ENCODE measurements at places on chromosomes 7 and 10. TPM values are rescaled to one million over a fixed set of nuclear protein-coding genes. Genes with fewer than 3 reads are reported as not detected.
A peak's percentile ranks its signal among the peaks of the same experiment; 100 is the strongest.

GRCh38 chr10:21570761-21571521, 36.9 kb downstream of the MLLT10 start:
- DNase-seq, result no peak
- no peaks in the 10 kb centered on the region for H3K27me3 ChIP-seq
- no peak overlapping the region for H3K27ac ChIP-seq
- H3K4me3 ChIP-seq, result no peak overlapping the region
- peaks cover 4% of the 10 kb centered on the region for H3K4me1 ChIP-seq

- H3K4me3 ChIP-seq, result no peak overlapping the region
- no peaks in the 10 kb centered on the region for H3K36me3 ChIP-seq
- peaks cover 4% of the 10 kb centered on the region for H3K4me1 ChIP-seq
- H3K27ac ChIP-seq, result no peak overlapping the region
- peaks cover 2% of the 10 kb centered on the region for H3K27me3 ChIP-seq
These were observed 60.3 kb downstream of the RASGEF1A start for GRCh38 chr10:43206391-43207235.

GRCh38 chr10:113532724-113533123, 20.1 kb upstream of the HABP2 start:
- no peak for DNase-seq
- H3K4me1 ChIP-seq, result no peaks in the 10 kb centered on the region
- no peak overlapping the region for H3K27ac ChIP-seq
- H3K4me3 ChIP-seq, result no peak overlapping the region
- peaks cover 15% of the 10 kb centered on the region for H3K27me3 ChIP-seq

Gene ZNF239
- total RNA-seq, result 5.7 TPM

GRCh38 chr7:332020-332517, 42.1 kb downstream of the FOXL3 start:
- H3K27me3 ChIP-seq, result peaks cover 12% of the 10 kb centered on the region
- H3K36me3 ChIP-seq, result no peaks in the 10 kb centered on the region
- H3K4me1 ChIP-seq, result peaks cover 8% of the 10 kb centered on the region

- no peak for DNase-seq
- H3K27ac ChIP-seq, result no peak overlapping the region
- H3K4me3 ChIP-seq, result no peak overlapping the region
These were observed 65.9 kb upstream of the TCF7L2 start for GRCh38 chr10:112884179-112884504.

DNA sequence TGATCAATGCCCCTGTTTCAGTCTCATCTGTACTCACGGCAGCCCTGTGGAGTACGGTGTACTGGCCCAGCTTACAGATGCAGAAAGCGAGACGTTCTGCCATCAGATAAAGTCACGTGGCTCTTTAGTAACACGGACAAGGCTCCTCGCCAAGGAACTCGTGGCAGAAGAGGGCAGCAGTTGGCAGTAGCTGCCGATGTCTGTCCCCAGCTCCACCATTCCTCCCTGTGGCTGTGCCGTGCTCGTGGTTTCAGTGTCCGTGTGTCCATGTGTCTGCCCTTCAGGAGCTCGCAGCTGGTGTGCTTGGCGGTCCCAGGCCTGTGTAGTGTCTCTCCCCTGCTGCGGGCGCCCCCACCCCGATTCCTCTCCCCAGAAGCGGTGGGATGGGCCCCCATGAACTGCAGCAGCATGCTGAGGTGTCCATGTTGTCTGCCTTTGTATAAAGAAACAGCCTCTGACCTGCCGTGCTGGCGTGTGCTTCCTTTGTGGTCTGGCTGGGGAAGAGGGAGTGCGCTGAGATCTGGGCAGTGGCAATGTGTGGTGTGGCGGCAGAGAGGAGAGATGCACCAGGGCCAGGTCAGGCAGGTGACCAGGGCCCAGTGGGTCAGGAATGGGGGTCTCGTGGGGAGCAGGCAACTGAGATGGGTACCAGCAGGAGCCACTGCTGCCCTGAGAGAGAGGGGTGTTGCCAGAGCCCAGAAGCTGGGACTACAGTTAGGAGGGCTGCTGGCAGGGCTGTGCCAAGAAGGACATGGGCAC, 9.8 kb downstream of the RHBDD2 start:
- peaks cover 13% of the 10 kb centered on the region for H3K4me1 ChIP-seq
- no peak overlapping the region for H3K27ac ChIP-seq
- peak; percentile 29 for DNase-seq
- no peak overlapping the region for H3K4me3 ChIP-seq
- H3K27me3 ChIP-seq, result no peaks in the 10 kb centered on the region
- H3K36me3 ChIP-seq, result peaks cover 15% of the 10 kb centered on the region

- no peaks in the 10 kb centered on the region for H3K36me3 ChIP-seq
- H3K27me3 ChIP-seq, result no peaks in the 10 kb centered on the region
- no peak for DNase-seq
- H3K4me1 ChIP-seq, result no peaks in the 10 kb centered on the region
- no peak overlapping the region for H3K4me3 ChIP-seq
These were observed 211.4 kb downstream of the MDFIC start for GRCh38 chr7:115133248-115133647.

Gene GAD2
- not detected for total RNA-seq

GRCh38 chr10:70575874-70576802, 26.4 kb downstream of the PRF1 start:
- no peaks in the 10 kb centered on the region for H3K27me3 ChIP-seq
- H3K4me1 ChIP-seq, result peaks cover 33% of the 10 kb centered on the region
- H3K27ac ChIP-seq, result peak overlapping the region; percentile 57
- no peak overlapping the region for H3K4me3 ChIP-seq
- DNase-seq, result peak; percentile 73
- no peaks in the 10 kb centered on the region for H3K36me3 ChIP-seq

GRCh38 chr10:112587729-112588128, 140.7 kb downstream of the VTI1A start:
- H3K27me3 ChIP-seq, result no peaks in the 10 kb centered on the region
- H3K4me1 ChIP-seq, result peaks cover 19% of the 10 kb centered on the region

DNA sequence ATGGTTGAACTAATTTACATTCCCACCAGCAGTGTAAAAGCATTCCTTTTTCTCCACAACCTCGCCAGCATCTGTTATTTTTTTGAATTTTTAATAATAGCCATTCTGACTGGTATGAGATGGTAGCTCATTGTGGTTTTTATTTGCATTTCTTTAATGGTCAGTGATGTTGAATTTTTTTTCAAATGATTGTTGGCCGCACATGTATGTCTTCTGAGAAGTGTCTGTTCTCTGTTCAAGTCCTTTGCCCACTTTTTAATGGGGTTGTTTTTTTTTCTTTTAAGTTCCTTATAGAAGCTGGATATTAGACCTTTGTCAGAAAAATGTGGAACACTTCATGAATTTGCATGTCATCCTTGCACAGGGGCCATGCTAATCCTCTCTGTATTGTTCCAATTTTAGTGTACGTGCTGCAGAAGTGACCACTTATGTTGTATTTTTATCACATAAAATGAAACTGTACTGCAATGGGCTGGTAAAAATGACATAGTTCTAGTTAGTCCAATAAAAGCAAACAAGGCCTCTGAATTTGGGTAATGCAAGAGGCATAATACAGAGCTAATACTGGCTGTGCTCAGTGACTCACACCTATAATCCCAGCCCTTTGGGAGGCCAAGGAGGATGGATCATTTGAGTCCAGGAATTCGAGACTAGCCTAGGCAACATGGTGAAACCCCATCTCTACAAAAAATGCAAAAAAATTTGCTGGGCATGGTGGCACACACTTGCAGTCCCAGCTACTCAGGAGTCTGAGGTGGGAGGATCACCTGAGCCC, 70.3 kb downstream of the ABI1 start:
- no peaks in the 10 kb centered on the region for H3K36me3 ChIP-seq
- H3K27me3 ChIP-seq, result no peaks in the 10 kb centered on the region
- H3K4me3 ChIP-seq, result no peak overlapping the region
- no peaks in the 10 kb centered on the region for H3K4me1 ChIP-seq
- peak; percentile 19 for DNase-seq
- peak overlapping the region; percentile 41 for H3K27ac ChIP-seq

- DNase-seq, result no peak
- no peaks in the 10 kb centered on the region for H3K36me3 ChIP-seq
- peaks cover under 1% of the 10 kb centered on the region for H3K27me3 ChIP-seq
- peaks cover 13% of the 10 kb centered on the region for H3K4me1 ChIP-seq
- H3K4me3 ChIP-seq, result no peak overlapping the region
These were observed 46.6 kb upstream of the PODXL start for GRCh38 chr7:131602994-131603372.

Gene POU6F2
- 0.45 TPM for total RNA-seq

- DNase-seq, result no peak
- H3K4me3 ChIP-seq, result no peak overlapping the region
- no peaks in the 10 kb centered on the region for H3K27me3 ChIP-seq
- H3K4me1 ChIP-seq, result peaks cover 3% of the 10 kb centered on the region
- H3K27ac ChIP-seq, result no peak overlapping the region
- H3K36me3 ChIP-seq, result no peaks in the 10 kb centered on the region
These were observed 80.7 kb upstream of the BTBD16 start for GRCh38 chr10:122190176-122190943.

- H3K4me1 ChIP-seq, result peaks cover 47% of the 10 kb centered on the region
- no peak for DNase-seq
- peaks cover 16% of the 10 kb centered on the region for H3K27me3 ChIP-seq
- no peak overlapping the region for H3K4me3 ChIP-seq
These were observed 2.7 kb downstream of the VGF start for GRCh38 chr7:101162551-101163278.

DNA sequence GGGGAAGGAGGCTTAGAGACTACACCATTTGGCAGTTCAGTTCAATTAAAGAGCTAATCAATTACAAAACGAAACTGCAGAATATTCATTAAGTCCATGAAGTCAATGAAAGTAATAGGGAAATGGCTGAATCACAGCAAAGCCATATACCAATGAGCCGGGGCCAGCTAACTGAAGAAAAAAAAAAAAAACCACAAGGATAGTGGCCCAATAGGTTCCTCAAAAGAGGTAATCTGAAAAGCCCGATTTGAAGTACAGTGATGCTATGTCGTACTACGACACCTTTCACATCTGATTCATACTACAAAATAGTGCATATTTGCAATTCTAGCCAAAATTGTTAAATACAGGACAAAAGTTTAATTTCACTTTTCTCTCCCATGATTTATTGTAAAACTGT, 2.5 kb downstream of the ARHGAP12 start:
- H3K27ac ChIP-seq, result no peak overlapping the region
- peaks cover 14% of the 10 kb centered on the region for H3K4me1 ChIP-seq
- H3K27me3 ChIP-seq, result no peaks in the 10 kb centered on the region
- H3K4me3 ChIP-seq, result no peak overlapping the region

Gene CPA5
- not detected for total RNA-seq

- no peak for DNase-seq
- no peak overlapping the region for H3K27ac ChIP-seq
- no peaks in the 10 kb centered on the region for H3K27me3 ChIP-seq
- H3K36me3 ChIP-seq, result peaks cover 15% of the 10 kb centered on the region
- H3K4me1 ChIP-seq, result no peaks in the 10 kb centered on the region
- no peak overlapping the region for H3K4me3 ChIP-seq
These were observed 51.8 kb downstream of the ARHGAP22 start for GRCh38 chr10:48552946-48553564.

DNA sequence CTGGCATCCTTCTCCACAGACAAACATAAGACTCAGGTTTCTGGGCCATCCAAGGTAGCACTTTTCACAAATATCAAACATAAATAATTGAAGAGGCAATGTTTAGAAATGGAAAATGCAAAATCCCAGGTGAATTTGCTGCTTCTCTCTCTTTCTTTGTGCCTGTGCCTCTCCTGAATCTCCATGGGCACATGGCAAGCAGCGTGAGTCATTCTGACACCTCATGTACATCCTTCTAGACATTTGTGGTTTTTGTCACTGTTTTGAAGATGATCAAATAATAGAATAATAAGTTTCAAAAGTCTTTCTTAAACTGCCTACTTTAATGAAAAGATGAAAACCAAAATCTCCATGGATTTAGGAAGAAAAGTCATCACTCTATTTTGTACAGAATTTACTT, 60.3 kb upstream of the RAB11FIP2 start:
- no peak for DNase-seq
- H3K4me3 ChIP-seq, result no peak overlapping the region
- no peak overlapping the region for H3K27ac ChIP-seq
- no peaks in the 10 kb centered on the region for H3K36me3 ChIP-seq

Gene SPOCK2
- 1.4 TPM for total RNA-seq

Gene ZC3HAV1L
- 11.9 TPM for total RNA-seq

DNA sequence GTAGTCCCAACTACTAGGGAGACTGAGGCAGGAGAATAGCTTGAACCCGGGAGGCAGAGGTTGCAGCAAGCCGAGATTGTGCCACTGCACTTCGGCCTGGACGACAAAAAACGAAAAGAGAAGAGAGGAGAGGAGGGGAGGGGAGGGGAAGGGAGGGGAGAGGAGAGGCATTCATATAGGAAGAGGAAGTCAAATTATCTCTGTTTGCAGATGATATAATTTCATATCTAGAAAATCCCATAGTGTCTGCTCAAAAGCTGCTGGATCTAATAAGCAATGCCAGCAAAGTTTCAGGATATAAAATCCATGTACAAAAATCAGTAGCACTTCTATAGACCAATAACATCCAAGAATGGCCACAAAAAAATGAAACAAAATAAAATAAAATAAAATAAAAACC, 120.3 kb downstream of the LMBR1 start:
- no peak overlapping the region for H3K27ac ChIP-seq
- H3K36me3 ChIP-seq, result no peaks in the 10 kb centered on the region
- DNase-seq, result no peak
- no peaks in the 10 kb centered on the region for H3K27me3 ChIP-seq

- H3K4me1 ChIP-seq, result no peaks in the 10 kb centered on the region
- H3K27me3 ChIP-seq, result no peaks in the 10 kb centered on the region
- no peak overlapping the region for H3K27ac ChIP-seq
- no peaks in the 10 kb centered on the region for H3K36me3 ChIP-seq
- DNase-seq, result no peak
- H3K4me3 ChIP-seq, result no peak overlapping the region
These were observed 379.1 kb downstream of the ADRA2A start for GRCh38 chr10:111455776-111456426.

DNA sequence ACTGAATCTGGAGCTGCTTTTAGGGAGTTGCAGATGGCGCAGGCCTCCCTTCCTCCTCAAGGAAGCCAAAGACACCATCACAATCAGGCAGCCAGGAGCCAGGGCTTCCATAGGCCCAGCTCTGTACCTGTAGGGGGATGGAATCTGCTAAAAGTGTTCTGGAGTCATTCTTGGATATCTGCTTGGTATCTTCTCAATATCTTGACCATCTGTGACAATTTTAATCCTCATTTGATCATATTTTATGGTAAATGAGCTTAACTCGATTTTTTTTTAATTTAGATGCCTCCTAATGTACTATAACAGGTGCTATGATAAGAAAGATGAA, 3.1 kb downstream of the ST7 start:
- H3K27ac ChIP-seq, result no peak overlapping the region
- H3K27me3 ChIP-seq, result no peaks in the 10 kb centered on the region
- DNase-seq, result no peak
- H3K4me3 ChIP-seq, result no peak overlapping the region
- peaks cover 19% of the 10 kb centered on the region for H3K4me1 ChIP-seq

Measured in astrocyte (in vitro differentiated cells and primary cell).